Large intestine (tissue), 12 donors: ENCODE measurements at places on chromosomes 2 and 18. TPM values are rescaled to one million over a fixed set of nuclear protein-coding genes. Genes with fewer than 3 reads are reported as not detected.

- H3K4me3 ChIP-seq = no peak overlapping the region
- peak; percentile 31 for DNase-seq
- H3K36me3 ChIP-seq = no peaks in the 10 kb centered on the region
- H3K27ac ChIP-seq = no peak overlapping the region
Observed at GRCh38 chr2:234544659-234545611, 48.1 kb upstream of the ARL4C start.

GRCh38 chr2:106160786-106161261, 33.3 kb downstream of the UXS1 start:
- H3K27me3 ChIP-seq = no peaks in the 10 kb centered on the region
- no peak for DNase-seq
- peaks cover 7% of the 10 kb centered on the region for H3K4me1 ChIP-seq
- no peak overlapping the region for H3K4me3 ChIP-seq
- no peak overlapping the region for H3K27ac ChIP-seq
- peaks cover 30% of the 10 kb centered on the region for H3K36me3 ChIP-seq

DNA sequence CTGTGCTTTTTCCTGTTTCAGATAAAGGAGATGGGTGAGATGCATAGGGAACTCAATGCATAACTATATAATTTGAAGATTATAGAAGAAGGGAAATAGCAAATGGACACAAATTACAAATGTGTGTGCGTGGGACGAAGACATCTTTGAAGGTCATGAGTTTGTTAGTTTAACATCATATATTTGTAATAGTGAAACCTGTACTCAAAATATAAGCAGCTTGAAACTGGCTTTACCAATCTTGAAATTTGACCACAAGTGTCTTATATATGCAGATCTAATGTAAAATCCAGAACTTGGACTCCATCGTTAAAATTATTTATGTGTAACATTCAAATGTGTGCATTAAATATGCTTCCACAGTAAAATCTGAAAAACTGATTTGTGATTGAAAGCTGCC, 16.4 kb upstream of the MSH2 start:
- H3K27ac ChIP-seq = no peak overlapping the region
- DNase-seq = no peak
- peaks cover 57% of the 10 kb centered on the region for H3K36me3 ChIP-seq
- no peaks in the 10 kb centered on the region for H3K4me1 ChIP-seq

- H3K27me3 ChIP-seq = no peaks in the 10 kb centered on the region
- no peak overlapping the region for H3K27ac ChIP-seq
- peaks cover 7% of the 10 kb centered on the region for H3K4me1 ChIP-seq
- H3K4me3 ChIP-seq = no peak overlapping the region
- no peaks in the 10 kb centered on the region for H3K36me3 ChIP-seq
Observed at GRCh38 chr18:25243754-25244153, 108.2 kb downstream of the ZNF521 start.

GRCh38 chr2:122433123-122433754, 677.8 kb downstream of the TSN start:
- no peaks in the 10 kb centered on the region for H3K27me3 ChIP-seq
- H3K36me3 ChIP-seq = no peaks in the 10 kb centered on the region
- peaks cover 11% of the 10 kb centered on the region for H3K4me1 ChIP-seq
- DNase-seq = peak; percentile 79

FARP2 gene
- 52.6 TPM for polyA plus RNA-seq
